NCI-H460 (cell line): ENCODE measurements at places on chromosomes 6 and 20. TPM values are rescaled to one million over a fixed set of nuclear protein-coding genes. Genes with fewer than 3 reads are reported as not detected.

TSPYL4 gene
- total RNA-seq = 7.6 and 9.7 TPM in 2 replicates

LAMA4 gene
- total RNA-seq = not detected in 2 replicates

DEFB118 gene
- total RNA-seq = not detected in 2 replicates

DOK5 gene
- not detected in 2 replicates for total RNA-seq

IRAK1BP1 gene
- 11.3 and 12.2 TPM in 2 replicates for total RNA-seq

SGK1 gene
- total RNA-seq = 110 and 135 TPM in 2 replicates
